Stimulated activated CD4-positive, alpha-beta T cell treated with anti-CD3 and anti-CD28 coated beads, Interleukin-1b, Interleukin-23, amount 100 ng/mL, for 4 hours (primary cell): ENCODE measurements at places on chromosomes 3 and 15.

DNA sequence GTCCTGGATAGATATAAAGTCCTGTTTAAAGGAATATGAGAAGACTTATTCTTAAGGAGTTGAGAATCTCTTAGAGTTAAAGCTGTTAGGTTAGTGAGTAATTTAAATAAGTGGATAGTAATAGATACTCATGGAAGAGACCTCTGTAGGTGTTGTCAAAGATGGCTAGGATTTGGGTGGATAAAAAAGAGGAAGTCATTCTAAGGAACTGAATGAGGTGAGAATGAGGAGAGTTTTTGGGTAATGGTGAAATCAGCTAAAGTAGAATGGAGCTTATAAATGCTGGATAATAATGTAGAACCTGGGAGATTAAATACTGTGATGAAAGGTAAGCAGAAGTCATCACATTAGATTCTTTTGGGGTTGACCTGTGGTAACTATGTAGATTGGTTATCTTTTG lies 8.1 kb downstream of the ARIH1 start:
- DNase-seq: no peak

GRCh38 chr3:123193448-123194101 lies 8.2 kb upstream of the SEC22A start:
- no peak for DNase-seq

- no peak for DNase-seq
Observed at GRCh38 chr15:39354189-39354588, 226.7 kb upstream of the THBS1 start.

DNA sequence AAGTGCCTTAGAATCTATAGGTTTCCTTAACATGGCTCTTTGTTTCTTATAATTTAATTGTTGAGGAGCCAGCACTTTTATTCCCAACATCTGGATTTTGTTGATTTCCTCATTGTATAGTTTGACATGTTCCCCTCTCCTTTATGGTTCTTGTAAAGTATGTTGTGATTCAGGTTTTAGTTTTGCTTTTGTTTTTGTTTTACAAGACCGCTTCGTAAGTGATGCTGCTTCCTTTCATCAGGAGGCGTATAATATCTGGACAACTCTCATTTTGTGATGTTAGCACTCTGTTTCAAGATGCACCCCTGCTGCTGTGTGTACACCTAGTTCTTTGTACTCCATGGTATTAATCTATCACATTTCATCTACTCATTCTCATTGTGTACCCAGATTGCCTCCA lies 48.7 kb downstream of the SLC49A4 start:
- no peak for DNase-seq

- DNase-seq: no peak
Observed at GRCh38 chr15:53665930-53666329, 93.5 kb downstream of the WDR72 start.

- DNase-seq: no peak
Observed at GRCh38 chr3:159258934-159259333, 457.1 kb downstream of the MFSD1 start.

- DNase-seq: no peak
Observed at GRCh38 chr3:127716384-127716783, 43.6 kb downstream of the ABTB1 start.

GRCh38 chr15:94387442-94387841 lies 156.1 kb downstream of the MCTP2 start:
- no peak for DNase-seq

DNA sequence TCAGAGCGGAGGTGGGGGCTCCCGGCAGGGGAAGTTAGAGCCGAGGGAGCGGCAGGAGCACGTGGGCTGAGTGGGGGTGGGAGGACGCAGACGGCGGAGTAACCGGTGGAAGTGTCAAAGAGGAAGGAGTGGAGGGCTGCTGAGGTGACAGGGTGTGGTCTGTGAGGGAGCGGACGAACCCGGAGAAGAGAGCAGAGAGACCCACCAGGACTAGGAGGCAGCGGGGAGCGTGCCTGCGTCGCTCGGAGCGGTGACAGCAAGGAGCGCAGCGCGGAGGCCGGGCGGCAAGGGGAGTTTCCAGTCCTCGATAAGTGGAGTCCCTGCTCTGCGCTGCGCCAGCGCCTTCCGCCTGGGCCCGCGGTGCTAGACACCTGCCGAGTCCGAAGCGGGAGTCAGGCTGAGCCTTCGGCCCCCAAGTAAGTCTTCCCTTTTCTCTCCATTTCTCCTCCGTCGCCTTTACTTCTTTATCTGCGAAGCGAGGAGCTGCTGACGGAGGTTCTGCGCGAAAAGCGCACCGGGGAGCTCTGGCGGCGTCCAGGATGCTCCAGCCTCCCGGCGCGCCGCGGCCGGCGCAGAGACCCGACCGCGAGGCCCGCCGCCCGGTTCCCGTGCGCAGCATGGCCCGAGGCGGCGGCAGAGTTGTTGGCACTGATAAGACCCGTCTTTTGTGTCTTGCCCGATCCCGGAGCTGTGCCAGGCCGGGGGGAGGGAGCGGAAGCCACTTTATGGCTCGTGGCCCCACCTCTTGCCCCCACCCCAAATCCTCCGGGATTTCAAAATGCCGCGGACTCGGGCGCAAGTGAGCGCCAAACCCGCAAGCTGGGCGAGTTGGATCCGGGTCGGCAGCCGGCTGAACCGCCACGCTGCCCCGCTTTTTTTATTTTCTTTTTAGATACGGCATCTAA lies 533.0 kb upstream of the SEMA6D start:
- no peak for DNase-seq

- no peak for DNase-seq
Observed at GRCh38 chr15:36545467-36545992, 33.9 kb upstream of the CDIN1 start.

- no peak for DNase-seq
Observed at GRCh38 chr3:191695815-191696153, 234.8 kb downstream of the PYDC2 start.

- DNase-seq: no peak
Observed at GRCh38 chr3:15506571-15506970, 14.9 kb downstream of the COLQ start.

GRCh38 chr15:59812889-59813288 lies 123.8 kb upstream of the BNIP2 start:
- DNase-seq: no peak

DNA sequence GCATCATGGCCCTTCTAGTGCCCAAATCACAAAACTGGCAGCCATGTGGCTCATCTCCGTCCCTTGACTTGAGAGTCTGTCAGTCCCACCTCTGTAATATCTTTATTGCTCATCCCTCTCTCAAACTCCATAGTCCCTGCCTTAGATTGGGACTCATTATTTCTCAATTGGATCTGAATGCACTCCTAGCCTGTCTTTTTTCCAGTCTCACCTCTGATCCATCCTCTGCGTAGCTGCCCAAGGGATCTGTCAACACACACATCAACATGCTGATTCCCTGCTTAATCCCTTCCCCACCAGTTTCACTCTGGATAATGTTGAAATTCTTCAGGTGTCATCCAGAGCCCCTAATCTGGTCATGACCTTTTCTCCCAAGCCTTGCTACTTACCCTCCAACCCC lies 39.3 kb downstream of the NMNAT3 start:
- DNase-seq: no peak

DNA sequence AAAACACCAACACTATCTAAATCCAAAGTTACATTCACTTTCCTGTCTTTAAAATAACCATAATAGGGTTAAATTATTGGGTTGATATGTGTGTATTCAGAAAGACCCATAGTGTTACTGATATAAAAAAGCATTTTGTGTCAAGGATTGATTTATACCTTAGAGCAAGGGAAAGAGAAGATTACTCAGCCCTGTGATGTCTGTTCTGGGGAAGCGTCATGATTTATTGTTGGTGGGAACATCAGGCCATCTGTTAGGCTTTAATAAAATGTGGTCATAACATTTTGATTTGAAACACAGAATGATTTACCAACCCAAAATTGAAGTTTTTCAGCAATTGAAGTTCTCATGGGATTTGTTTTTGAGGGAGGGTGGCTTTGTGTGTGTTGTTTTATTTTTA lies 33.2 kb downstream of the SIDT1 start:
- no peak for DNase-seq

- DNase-seq: no peak
Observed at GRCh38 chr3:177283983-177284382, 86.7 kb upstream of the TBL1XR1 start.

DNA sequence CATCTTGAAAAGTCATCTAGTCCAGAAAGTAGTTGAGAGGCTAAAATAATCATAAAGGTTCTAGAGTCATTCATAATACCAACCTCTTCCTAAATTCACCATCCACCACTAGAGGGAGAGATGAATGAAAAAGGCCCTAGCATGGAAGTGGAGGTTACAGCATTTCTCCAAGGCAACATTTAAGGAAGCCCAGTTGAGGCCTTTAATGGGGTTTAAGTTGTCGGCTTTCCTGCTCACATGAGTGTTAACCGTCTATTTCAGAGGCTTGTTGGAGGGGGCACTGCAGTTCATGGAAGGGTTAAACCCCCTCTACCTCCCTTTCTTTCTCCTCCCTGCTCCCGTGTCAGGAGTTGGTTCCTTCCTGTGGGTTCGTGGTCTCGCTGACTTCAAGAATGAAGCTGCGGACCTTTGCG lies 3.8 kb upstream of the SLCO3A1 start:
- DNase-seq: no peak

DNA sequence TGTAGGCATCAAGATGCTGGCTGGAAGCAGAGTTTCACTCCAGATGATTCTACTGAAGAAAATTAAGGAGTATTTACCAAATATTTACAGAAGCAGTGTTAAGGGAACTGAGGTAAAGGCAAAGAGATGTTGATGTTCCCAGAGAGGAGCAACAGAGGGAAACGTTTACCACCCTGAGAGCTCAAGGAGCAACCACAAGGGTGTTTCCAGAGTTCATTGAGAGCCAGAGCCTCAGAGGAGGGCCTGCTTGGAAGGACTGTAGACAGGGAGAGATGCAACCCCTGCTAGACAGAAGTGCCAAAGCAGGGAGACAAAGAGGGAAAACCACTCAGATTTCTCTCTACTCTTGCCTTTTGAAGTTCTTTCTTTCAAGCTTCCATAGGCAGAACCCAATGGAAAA lies 474.5 kb downstream of the RBMS3 start:
- DNase-seq: no peak

- DNase-seq: no peak
Observed at GRCh38 chr3:141348837-141349236, 19.5 kb upstream of the ZBTB38 start.

DNA sequence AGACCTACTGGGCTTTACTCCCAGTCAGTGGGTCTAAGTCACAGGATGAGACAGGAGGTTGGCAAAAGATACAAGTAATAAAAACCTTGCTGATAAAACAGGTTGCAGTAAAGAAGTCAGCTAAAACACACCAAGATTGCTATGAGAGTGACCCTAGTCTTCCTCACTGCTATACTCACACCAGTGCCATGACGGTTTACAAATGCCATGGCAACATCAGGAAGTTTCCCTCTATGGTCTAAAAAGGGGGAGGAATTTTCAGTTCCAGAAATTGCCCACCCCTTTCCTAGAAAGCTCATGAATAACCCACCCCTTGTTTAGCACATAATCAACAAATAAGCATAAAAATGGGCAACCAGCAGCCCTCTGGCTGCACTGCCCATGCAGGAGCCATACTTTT lies 966.7 kb upstream of the ROBO1 start:
- DNase-seq: no peak

DNA sequence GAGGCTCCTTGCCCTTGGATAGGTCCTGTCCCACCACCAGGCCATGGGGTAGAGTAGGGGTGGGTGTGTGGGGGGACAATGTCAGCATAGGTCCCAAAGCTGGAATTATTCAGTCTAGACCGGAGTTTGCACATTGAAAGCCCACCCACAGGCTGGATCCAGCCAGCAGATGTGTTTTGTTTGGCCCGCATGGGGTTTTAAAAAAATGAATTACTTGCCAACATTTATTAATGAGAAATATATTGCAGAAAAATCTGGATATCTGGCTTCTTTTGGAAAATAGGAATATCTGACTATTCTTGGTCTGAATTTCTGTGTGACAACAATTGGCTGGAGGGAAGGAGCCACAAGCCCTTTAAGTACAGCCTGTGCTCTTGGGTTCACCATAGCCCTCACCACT lies 17.3 kb upstream of the LRIG1 start:
- DNase-seq: no peak

DNA sequence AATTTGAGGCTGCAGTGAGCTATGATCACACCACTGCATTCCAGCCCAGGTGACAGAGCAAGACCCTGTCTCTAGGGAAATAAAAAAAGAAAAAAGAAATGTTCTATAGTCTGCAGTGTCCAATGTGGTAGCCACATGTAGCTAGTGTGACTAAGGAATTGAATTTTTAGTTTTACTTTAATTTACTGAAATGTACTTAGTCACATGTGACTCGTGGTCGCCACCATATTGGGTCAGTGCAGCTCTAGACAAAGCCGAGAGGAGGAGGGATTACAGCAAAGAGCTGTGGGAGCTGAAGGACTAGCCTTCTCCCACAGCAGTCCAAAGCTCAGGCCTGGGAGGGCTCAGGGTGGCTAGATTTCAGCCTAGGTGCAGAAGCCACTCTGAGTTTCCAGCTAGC lies 65.9 kb upstream of the NTRK3 start:
- no peak for DNase-seq

GRCh38 chr3:45921158-45922038 lies 21.9 kb upstream of the CXCR6 start:
- no peak for DNase-seq

DNA sequence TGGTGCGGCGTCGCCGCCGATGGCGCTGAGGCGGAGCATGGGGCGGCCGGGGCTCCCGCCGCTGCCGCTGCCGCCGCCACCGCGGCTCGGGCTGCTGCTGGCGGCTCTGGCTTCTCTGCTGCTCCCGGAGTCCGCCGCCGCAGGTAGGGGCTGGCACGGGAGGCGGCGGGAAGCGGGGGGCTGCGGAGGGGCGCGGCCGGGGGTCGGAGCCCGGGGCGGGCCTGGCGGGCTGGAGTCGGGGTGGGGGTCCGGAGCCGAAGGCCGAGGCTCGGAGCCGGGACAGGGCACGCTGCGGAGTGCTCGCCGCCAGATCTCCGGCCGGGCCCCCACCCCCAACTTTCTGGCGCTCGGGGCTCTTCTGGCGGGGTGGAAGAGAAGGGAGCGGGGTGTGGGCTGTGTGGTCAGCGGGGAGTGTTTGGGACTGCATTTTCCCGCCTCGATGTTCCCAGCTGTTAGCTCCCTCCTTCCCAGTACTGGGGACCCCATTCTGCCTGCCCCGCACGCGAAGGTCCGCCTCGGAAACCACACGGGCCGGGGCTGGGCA lies 299 bp downstream of the TYRO3 start:
- no peak for DNase-seq

- no peak for DNase-seq
Observed at GRCh38 chr3:34106879-34107278, 308.4 kb downstream of the PDCD6IP start.

- no peak for DNase-seq
Observed at GRCh38 chr15:76588811-76589747, 252.5 kb downstream of the ISL2 start.

DNA sequence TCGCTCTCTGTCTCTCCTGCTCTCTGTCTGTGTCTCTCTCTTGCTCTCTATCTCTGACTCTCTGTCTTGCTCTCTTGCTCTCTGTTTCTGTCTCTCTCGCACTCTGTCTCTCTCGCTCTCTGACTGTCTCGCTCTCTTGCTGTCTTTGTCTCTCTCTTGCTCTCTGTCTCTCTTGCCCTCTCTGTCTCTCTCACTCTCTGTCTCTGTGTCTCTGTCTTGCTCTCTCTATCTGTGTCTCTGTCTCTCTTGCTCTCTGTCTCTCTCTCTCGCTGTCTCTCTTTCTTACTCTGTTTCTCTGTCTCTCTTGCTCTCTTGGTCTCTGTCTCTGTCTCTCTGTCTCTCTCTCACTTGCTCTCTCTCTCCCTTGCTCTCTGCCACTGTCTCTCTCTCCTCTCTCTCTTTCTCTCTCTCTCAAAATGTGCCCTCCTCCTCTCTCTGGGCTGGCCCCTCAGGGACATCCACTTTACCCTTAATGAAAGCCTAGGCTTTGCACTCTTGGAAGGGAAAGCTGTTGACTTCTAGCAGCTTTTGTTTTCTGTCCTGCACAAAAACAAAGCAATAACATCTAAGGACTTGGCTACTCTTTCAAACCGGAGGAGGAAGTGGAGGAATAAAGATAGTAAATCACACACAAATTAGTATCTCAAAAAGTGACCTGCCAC lies 73.9 kb upstream of the NR2E3 start:
- DNase-seq: no peak
